ENCODE measurements at places on chromosomes 4 and X.

- no peak for DNase-seq
These were observed 24.0 kb upstream of the ASMTL start for GRCh38 chrX:1476682-1477081.

GRCh38 chrX:133402042-133402453 is 13.2 kb downstream of the GPC4 start:
- DNase-seq: no peak

DNA sequence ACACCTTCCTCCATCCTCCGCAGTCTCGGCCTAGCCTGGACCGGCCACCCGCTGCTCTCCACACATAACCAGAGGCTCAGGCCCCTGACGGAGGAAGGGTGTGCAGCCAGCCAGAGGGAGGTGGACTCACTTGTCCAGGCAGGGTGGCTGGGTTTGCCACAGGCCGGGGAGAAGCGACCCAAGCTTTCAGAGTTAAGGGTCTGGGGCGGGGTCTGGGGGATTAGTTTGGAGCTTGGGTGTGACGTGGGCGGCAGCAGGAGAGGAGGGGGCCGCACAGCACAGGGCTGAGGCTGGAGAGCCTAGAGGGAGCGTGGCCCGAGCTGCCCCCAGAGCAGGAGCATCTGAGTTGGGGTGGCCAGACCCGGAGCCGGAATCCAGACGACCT is 22.4 kb upstream of the CPLX1 start:
- DNase-seq: no peak

DNA sequence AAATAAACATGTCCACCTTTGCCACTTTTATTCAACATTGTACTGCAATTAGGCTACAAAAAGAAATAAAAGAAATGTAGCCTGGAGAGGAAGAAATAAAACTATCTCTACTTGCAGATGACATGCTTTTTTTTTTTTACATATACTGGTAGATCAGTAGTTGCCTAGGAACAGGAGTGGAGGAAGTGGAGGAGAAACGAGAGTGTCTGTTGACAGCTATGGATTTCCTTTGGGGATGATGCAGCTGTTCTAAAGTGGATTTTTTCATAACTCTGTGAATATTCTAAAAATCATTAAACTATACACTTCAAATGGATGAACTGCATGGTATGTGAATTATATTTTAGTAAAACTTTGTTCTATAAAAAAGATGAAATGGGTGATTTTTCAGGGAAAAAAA is 116.4 kb downstream of the ANAPC4 start:
- DNase-seq: no peak

DNA sequence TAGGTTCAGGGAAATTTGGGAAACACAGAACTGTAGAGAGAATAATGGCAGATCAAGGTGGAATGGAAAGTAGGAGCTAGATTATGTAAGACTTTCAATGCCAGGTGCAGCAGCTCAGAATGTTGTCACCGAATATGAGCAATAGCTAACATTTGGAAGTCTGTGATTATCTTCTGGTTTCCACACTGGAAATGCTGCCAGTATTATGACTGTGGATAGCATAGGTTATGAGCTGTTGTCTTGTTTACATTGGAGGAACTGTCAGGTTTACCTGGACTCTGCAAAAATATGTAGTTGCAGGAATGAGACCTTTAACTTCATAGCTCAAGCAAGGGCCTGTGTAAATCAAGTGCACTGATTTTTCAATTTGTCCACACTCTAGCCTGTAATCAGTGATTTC is 26.0 kb upstream of the TAF9B start:
- no peak for DNase-seq

- DNase-seq: no peak
These were observed 306.5 kb upstream of the LDB2 start for GRCh38 chr4:17204908-17205307.

- no peak for DNase-seq
These were observed 93.1 kb upstream of the CXorf51A start for GRCh38 chrX:146907391-146908240.

GRCh38 chr4:56128213-56128612 is 179.5 kb downstream of the CEP135 start:
- DNase-seq: no peak

DNA sequence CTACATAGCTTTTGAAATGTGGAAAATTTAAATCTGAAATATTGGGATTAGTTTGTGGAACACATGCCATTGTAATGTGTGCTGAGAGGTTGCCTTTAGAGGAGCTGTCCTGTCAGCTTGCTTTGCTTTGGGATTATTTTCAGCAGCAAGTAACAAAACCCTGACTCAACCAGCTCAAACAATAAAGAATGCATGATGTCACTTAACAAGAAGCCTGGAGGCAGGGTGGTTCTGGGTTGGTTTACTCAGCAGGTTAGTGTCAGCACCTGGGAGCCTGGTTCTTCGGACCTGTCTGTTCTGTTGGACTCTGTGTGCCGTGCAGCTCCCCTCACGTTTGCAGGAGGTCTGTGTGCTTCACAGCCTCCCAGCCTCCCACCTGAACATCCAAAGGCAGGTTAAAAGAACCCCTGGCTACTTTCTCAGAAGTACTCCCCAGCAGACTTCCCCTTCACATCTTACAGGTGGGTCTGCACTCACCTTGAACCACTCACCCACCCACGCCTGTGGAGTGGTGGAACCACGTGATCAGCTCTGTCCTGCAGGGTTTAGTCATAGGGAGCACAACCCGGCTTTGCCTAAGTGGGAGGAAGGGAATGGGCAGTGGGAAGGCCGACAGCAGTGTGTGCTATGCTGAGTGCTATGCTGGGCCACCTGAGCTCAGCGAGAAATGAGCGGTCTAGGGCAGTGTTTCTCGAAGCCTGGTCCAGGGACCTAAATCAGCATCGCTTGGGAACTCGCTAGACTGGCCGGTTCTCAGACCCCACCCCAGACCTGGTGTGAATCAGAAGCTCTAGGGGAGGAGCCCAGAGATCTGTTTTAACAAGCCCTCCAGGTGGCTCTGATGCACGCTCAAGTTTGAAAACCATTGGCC is 20.4 kb downstream of the TMEM131L start:
- DNase-seq: no peak

GRCh38 chr4:7155590-7156071 is 36.7 kb upstream of the SORCS2 start:
- DNase-seq: no peak

GRCh38 chr4:148735432-148736155 is 293.4 kb upstream of the NR3C2 start:
- DNase-seq: no peak

GRCh38 chrX:106921637-106922036 is 1.4 kb downstream of the CLDN2 start:
- no peak for DNase-seq

DNA sequence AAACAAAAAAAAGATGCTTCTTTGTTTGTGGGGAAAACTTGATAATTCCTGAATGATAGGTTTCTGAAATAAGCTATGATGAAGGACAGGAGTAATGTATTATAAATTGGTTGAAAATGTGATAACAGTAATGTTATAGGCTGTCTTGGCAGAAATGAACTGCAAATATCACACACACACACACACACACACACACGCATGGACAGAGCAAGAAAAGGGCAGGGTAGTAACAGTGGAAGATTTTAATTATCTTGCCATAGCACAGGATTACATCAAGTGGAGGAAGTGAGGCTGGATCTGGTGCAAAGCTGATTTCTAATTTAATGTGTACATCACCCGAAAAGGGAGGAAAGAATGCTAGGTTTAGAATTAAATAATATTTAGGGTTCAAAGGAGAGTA is 97.5 kb upstream of the CXXC4 start:
- DNase-seq: no peak

- DNase-seq: no peak
These were observed 23.2 kb upstream of the SMIM20 start for GRCh38 chr4:25890571-25891485.

- no peak for DNase-seq
These were observed 49.5 kb upstream of the ADRA2C start for GRCh38 chr4:3716631-3717235.

DNA sequence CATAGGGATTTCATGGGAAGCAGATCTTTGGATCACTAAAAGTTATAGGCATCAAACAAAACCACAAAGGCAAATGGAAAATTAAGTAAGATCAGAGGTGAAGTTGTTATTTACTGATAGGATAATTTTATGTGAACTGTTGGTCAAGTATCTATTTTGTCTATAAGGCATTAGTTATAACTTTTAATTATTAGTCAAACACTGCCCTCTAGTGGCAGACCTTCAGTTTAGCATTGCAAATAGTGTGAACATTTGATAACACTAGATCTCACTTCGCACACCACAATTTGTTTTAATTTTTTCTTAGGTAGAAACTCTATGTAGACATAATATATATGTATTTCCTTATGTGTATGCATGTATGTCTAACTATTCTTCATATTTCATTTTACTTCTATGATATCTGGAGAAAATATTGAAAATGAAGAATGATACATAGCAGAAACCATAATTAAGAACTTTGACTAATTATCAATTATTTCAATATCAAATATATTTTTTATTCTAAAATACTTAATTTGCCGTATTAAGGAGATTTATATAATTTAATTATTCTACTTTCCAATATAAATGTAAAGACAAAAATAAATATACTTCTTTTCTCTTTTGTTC is 214.5 kb upstream of the TACR3 start:
- DNase-seq: peak; percentile 44

- no peak for DNase-seq
These were observed 42.0 kb downstream of the HPRT1 start for GRCh38 chrX:134501941-134502340.

- DNase-seq: no peak
These were observed 14.1 kb downstream of the TNIP3 start for GRCh38 chr4:121150003-121150402.

- no peak for DNase-seq
These were observed 3.3 kb downstream of the CSN1S1 start for GRCh38 chr4:69934150-69934549.

DNA sequence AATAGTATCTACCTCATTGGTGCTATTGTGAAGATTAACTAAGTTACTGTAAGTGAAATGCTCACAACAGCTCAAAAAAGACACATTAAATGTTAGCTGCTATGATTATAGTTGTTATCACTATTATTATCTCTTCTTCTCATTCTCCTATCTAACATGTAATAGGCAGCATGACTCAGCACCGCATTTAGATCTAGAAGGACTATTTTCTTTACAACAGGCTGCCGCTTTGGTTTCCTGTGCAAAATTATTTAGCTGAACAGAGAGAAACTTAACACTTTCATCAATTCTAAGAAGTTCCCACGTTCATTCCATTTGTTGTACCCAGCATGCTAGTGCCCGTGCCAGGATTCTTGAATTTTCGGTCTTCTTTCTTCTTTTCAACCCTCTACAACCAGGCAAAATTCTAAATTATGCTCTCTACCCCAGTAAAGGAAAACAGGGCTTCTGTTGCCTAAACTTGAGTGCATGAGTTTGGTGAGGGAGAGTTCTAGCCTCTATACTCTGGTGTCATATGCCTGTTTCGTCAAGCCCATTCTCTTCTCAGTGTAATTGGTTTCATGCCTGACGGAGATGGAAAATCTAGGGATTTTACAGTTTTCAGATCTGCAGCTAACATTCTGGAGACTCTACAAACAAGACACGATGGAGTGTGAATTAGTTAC is 378.9 kb downstream of the PPP1R2C start:
- peak; percentile 29 for DNase-seq

GRCh38 chr4:125169192-125169591 is 145.6 kb upstream of the FAT4 start:
- no peak for DNase-seq

DNA sequence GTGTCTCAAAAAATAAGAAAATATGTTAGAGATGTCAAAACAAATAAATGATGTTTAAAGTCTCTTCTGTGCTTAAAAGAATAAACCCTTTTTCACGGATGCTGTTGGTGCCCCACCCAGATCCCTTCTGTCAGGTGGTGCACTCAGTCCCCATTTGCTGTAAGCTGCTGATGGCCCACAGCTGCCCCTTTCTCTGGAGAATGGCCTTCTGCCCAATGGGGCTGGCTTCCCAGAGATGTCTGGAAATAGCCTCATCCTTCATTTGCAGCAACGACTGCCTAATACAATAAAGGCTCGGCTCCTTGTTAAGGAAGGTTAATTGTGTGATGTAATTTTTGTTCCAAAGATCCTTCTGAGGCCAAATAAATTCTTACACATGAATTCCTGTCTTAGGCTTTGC is 31.8 kb downstream of the ETNPPL start:
- DNase-seq: no peak

DNA sequence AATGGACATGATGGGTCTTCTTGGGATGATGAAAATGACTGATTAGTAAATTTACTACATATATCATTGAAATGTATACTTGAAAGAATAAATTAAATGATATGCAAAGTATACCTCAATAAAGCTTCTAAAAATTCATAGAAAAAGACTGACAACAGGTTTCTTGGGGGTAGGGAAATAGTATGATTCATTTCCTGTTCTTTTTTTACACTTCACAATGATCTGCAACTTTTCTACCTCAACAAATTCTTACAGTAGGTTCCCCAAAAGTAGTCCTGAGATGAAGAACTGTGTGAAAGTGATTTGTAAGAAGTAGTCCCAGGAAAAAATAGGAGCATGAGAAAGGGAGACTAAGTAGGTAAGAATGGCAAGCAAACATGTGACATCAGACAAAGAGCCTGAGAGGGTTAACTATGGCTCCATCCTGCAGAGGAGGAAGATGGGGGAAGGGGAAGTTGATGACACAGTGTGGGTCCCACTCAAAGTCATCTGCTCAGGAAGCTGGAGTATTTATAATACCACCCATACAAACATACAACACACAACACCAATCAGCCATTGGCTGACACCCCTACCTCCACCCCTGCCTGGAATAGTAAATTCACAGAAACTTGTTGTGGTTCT is 73.9 kb downstream of the ARHGAP6 start:
- DNase-seq: no peak

GRCh38 chr4:22090661-22091351 is 142.2 kb upstream of the KCNIP4 start:
- DNase-seq: no peak

GRCh38 chr4:133982533-133983224 is 218.9 kb downstream of the PABPC4L start:
- DNase-seq: no peak

DNA sequence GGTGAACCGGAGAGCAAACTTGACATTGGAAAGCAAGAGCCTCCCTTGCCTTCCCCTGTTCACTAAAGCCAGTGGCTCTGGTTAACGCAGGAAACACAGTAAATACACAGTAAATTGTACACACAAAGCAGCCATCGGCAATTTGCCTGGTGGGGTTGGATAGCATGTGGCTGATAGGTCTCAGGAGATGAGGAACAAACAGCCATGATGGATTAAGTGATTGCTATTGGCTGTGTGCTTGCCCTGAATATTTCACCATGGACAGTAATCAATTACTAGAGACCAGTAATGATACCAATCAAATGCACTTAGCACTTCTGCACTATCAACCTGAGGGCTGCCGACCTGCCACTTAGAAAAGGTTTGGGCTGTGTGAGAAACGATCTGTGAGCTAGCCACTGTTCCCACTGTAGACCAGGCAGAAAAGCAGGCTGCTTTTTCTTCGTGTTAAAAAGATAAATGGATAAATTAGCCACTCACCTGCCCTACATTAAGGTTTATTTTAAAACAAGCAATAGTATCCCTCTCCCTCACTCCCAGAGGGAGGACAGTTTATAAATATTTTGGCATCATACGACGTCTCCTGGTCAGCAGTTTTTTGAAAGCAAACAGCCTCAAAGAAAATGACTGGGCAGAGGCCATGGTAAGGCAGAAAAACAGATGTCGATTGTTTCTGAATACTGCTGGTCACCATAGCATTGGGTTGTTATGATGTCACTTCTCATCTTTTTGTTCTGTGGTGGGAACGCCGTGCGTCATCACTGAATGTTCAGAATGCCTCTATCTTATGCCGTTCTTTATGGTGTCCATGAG is 167.1 kb downstream of the MAML3 start:
- no peak for DNase-seq

Measured in CD4-positive, alpha-beta T cell treated with Interferon alpha-2 for 1 hour (primary cell).